ENCODE measurements at places on chromosomes 12 and 14.

DNA sequence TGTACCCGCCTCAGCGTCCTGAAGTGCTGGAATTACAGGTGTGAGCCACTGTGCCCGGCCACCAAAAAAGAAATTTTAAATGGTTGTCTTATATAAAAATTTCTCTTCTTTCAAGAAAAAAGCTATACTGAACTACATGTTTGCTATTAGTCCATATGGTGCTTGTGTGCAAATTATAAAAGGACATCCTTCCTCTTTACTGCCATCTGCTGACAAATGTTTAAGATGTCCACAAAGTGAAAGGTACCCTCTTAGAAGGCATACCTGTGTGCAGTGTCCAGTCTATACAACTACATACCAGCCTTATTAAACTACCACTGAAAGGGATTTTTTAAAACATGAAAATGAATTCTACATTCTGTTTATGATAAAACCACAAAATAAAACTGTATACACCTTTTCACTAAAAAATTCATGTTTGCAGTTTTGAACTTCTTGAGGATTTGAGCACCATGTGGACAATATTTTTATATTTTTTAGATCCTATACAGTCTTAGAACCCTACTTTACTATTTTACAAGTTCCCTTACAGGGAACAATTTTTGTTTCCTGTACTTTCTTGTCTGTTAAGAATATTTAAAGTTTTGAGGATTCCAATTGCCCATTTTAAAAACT lies 32.8 kb upstream of the TOMM20L start:
- DNase-seq, result no peak

DNA sequence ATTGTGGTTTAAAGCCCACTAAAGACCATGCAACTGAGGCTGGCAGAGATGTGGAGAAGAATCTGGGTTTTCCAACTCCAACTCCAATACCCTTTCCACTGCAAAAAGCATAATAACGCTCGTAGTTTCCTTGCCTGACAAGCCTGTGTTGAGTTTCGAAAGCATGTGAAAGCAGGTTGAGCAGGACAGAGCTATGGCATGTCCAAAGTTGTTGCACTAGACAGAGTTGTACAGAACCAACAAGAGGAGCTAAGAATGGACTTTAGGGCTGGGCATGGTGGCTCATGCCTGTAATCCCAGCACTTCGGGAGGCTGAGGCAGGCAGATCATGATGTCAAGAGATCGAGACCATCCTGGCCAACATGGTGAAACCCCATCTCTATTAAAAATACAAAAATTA lies 572.0 kb upstream of the TBX3 start:
- DNase-seq, result no peak

DNA sequence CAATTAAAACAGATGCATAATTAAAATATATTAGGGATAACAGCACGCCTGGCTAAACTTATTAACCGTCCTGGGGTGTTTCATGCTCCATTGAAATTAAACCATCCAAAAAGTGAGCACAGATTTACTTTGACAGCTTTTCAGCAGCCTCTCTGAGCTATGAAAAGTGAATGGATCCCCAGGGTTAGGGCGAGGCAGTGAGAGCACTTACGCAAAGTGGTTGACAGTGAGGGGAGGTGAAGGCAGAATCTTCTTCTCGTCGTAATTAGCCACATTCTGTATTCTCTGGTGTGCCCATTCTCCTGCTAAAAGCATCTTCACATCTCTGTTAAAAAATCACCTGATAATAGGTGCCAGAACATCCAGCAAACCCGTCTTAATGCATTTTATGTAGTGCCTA lies 1.9 kb downstream of the TMTC2 start:
- no peak for DNase-seq

DNA sequence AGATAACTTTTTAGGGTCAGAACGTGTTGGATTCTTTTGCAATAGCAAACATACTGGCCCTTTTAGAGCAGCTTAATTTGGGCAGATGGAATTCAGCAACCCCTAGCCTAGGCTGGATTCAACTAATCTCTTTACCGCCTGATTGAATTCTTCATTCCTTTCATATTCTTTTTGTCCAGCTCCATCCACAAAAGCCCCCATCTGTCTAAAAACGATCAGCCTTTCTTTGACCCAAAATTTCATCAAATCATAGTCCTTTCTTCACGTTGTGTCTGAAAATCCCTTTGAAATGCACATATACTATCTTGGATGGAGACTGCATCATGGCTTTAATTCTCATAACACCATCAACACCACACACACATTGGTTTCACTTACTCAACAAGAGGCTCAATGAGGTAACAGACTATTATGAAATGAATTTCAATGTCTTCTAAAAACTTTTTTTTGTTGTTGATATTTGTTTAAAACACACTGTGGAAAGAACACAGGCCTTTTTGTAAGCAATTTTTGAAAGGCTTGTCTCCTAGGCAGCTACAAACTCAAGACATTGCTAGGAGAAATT lies 128.0 kb upstream of the EEA1 start:
- DNase-seq, result no peak

- no peak for DNase-seq
Measured at GRCh38 chr14:47207617-47208016, 467.8 kb downstream of the MDGA2 start.

- DNase-seq, result no peak
Measured at GRCh38 chr14:77663293-77663692, 44.5 kb downstream of the ALKBH1 start.

DNA sequence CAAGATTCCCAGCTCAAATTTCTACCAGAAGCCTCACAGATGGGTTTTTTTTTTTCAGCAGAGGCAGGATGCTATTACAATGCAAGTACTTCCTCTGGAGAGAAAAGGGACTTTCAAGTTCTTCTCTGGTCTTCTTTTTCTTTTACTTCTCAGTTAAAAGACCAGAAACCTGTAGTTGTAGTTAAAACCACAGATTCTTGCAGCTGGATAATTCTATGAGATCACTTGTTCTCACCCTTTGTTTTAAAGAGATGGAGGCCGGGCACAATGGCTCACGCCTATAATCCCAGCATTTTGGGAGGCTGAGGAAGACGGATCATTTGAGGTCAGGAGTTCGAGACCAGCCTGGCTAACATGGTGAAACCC lies 47.6 kb upstream of the OVCH1 start:
- DNase-seq, result no peak

DNA sequence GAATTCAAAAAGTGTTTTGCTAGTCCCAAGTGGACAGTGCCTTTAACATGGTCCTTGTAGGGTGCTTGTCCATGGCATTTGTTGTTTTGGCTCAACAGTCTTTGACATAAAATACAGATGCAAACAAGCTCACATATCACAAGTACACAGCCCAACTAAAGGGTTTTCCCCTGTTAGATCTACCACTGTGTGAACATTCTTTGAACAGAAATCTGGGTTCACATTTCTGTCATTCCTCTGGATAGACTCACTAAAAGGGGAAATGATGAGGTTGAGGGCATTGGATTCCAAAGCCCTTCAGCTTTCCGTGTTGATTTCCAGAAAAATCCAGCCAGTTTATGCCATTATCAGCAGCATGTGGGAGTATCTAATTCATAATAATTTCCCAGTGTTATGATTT lies 54.1 kb downstream of the EP400 start:
- no peak for DNase-seq

GRCh38 chr12:132675757-132676432 lies 11.2 kb downstream of the POLE start:
- DNase-seq, result no peak
